ENCODE measurements at places on chromosomes 7 and 10. TPM values are rescaled to one million over a fixed set of nuclear protein-coding genes. Genes with fewer than 3 reads are reported as not detected.

LDB3 gene
- 0.17 TPM for total RNA-seq

RAMP3 gene
- not detected for total RNA-seq

TBX20 gene
- total RNA-seq = not detected

TAS2R3 gene
- total RNA-seq = 0.78 TPM

GRCh38 chr10:987620-987869, 689 bp upstream of the GTPBP4 start:
- no peak for DNase-seq

DNA sequence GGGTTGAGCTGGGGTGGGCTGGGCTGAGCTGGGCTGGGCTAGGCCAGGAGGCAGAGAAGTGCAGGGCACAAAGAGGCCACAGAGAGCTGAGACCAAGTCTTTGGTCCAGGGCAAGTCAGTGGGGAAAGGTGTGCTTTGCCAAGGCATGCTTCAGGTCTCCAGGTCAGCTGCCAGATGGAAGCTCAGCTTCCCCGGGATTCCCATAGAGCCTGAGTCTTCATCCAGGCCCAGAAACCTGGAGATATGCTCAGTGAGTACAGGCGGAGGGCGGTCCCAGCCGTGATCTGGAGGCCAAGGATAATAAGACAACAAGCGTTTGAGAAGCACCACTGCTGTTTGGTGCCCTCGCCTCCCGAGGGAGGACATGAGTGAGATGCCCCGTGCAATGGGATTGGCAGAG, 4.7 kb upstream of the CALN1 start:
- no peak for DNase-seq

DNA sequence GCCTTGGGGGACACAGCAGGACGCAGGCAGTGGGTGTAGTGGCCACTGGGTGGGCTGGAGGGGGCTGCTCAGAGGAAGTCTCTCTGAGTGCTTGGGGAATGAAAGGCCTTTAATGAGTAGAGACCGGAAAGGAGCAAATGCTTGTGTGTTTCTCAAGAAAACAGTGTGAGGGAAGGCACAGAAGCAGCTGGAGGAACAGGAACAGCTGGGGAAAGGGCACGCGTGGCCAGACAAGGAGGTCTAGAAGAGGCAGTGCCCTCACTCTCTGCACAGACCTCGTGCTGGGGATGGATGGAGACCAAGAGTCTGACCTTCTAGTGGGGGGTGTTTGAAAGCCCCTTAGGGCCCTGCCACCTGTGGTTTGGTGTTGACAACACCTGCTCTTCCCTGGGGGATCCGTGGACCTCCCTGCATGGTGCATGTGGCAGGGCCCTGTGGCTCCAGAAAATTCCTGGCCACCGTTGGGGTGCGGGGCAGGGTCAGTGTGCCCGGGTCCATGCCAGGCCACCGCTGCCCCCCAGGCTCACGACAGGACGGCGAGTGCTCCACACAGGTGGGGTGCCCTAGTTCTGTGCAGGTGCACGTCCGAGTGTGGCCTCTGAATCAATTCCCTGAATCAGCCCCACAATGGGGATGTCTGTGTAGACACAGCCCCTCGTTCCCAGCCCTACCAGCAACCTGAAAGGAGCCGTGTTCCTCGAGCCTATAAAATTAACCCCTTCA, 25.9 kb upstream of the FAM20C start:
- DNase-seq = no peak
